Aorta (tissue), 5 donors: ENCODE measurements at places on chromosomes 7 and 10. TPM values are rescaled to one million over a fixed set of nuclear protein-coding genes. Genes with fewer than 3 reads are reported as not detected.
A peak's percentile ranks its signal among the peaks of the same experiment; 100 is the strongest.

Gene CNPY1
- total RNA-seq: not detected

DNA sequence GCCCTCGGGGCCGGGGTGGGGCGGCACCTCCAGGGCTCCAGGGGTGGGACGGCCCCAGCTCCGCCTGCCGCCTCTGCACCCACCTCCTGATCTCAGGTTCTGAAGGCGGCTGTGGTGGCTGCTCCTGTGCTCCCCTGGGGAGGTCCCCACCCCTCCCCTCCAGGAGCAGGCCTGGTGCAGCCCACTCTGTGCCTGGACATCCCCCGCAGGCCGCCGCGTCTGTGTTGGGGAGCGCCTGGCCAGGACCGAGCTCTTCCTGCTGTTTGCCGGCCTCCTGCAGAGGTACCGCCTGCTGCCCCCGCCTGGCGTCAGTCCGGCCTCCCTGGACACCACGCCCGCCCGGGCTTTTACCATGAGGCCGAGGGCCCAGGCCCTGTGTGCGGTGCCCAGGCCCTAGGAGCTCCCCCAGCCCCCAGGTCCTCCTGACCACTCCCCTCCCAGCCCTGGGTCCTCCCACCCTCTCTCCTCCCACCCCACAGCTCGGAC lies 5.5 kb downstream of the CYP2W1 start:
- DNase-seq: no peak
- no peak overlapping the region for H3K27ac ChIP-seq
- H3K27me3 ChIP-seq: no peaks in the 10 kb centered on the region
- no peaks in the 10 kb centered on the region for H3K4me1 ChIP-seq
- H3K4me3 ChIP-seq: no peak overlapping the region

GRCh38 chr7:148434181-148434757 lies 156.3 kb upstream of the C7orf33 start:
- no peak overlapping the region for H3K4me3 ChIP-seq
- H3K4me1 ChIP-seq: no peaks in the 10 kb centered on the region
- no peaks in the 10 kb centered on the region for H3K27me3 ChIP-seq
- DNase-seq: no peak
- H3K27ac ChIP-seq: no peak overlapping the region
- H3K36me3 ChIP-seq: no peaks in the 10 kb centered on the region

GRCh38 chr7:28570970-28571288 lies 158.6 kb downstream of the CREB5 start:
- H3K27ac ChIP-seq: no peak overlapping the region
- DNase-seq: no peak
- no peaks in the 10 kb centered on the region for H3K36me3 ChIP-seq
- H3K4me3 ChIP-seq: no peak overlapping the region
- H3K27me3 ChIP-seq: no peaks in the 10 kb centered on the region

- H3K36me3 ChIP-seq: no peaks in the 10 kb centered on the region
- H3K4me3 ChIP-seq: no peak overlapping the region
- peak overlapping the region; percentile 83 for H3K27ac ChIP-seq
- peak; percentile 75 for DNase-seq
- H3K27me3 ChIP-seq: no peaks in the 10 kb centered on the region
- H3K4me1 ChIP-seq: no peaks in the 10 kb centered on the region
Observed at GRCh38 chr7:28685242-28685643, 272.9 kb downstream of the TRIL start.

DNA sequence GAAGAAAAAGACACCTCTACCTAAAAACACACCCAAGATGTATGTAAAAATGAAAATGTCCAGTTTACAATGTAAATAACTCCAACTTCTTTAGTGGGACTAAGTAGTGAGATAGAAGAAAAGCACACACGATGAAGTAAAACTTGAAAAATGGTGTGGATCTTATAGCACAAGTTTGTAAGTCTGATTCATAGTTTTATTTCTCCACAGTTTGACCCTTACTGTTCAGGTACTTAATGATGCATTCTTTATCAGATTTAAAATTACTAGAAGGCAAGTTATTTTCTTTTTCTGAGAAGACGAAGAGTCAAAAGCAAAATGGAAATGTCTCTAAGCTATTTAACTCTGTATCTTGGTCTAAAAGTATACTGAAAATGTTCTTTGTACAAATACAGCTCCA lies 6.1 kb downstream of the NAMPT start:
- H3K27me3 ChIP-seq: no peaks in the 10 kb centered on the region
- H3K4me3 ChIP-seq: no peak overlapping the region
- no peak overlapping the region for H3K27ac ChIP-seq

- peak overlapping the region; percentile 53 for H3K27ac ChIP-seq
- DNase-seq: no peak
- H3K4me1 ChIP-seq: no peaks in the 10 kb centered on the region
Observed at GRCh38 chr10:99233689-99234037, 2.0 kb downstream of the HPSE2 start.

- H3K4me1 ChIP-seq: no peaks in the 10 kb centered on the region
- H3K36me3 ChIP-seq: no peaks in the 10 kb centered on the region
- H3K27me3 ChIP-seq: no peaks in the 10 kb centered on the region
- no peak for DNase-seq
- H3K27ac ChIP-seq: no peak overlapping the region
Observed at GRCh38 chr7:157668884-157669767, 332.3 kb downstream of the DNAJB6 start.

- peak overlapping the region; percentile 95 for H3K27ac ChIP-seq
- H3K36me3 ChIP-seq: no peaks in the 10 kb centered on the region
- H3K4me3 ChIP-seq: no peak overlapping the region
- DNase-seq: no peak
- peaks cover 5% of the 10 kb centered on the region for H3K4me1 ChIP-seq
Observed at GRCh38 chr10:6382081-6382480, 179.3 kb downstream of the PFKFB3 start.

DNA sequence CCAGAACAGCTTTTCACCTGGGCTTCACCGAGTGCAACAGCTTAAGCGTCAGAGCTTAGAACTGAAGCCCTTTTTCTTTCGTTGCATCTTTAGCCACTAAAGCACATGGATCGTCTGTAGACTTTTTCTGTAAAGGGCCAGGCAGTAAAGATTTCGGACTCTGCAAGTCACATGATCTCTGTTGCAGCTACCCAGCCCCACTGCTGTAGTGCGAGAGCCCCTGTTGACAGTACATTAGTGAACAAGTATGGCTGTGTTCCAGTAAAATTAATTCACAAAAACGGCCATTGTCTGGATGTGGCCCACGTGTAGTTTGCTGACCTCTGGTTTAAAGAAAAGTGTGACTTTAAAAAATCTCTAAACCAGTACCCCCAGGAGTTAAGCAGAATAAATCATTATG lies 39.4 kb downstream of the FBH1 start:
- H3K36me3 ChIP-seq: peaks cover 5% of the 10 kb centered on the region
- no peak for DNase-seq
- no peak overlapping the region for H3K27ac ChIP-seq
- H3K4me3 ChIP-seq: no peak overlapping the region

DNA sequence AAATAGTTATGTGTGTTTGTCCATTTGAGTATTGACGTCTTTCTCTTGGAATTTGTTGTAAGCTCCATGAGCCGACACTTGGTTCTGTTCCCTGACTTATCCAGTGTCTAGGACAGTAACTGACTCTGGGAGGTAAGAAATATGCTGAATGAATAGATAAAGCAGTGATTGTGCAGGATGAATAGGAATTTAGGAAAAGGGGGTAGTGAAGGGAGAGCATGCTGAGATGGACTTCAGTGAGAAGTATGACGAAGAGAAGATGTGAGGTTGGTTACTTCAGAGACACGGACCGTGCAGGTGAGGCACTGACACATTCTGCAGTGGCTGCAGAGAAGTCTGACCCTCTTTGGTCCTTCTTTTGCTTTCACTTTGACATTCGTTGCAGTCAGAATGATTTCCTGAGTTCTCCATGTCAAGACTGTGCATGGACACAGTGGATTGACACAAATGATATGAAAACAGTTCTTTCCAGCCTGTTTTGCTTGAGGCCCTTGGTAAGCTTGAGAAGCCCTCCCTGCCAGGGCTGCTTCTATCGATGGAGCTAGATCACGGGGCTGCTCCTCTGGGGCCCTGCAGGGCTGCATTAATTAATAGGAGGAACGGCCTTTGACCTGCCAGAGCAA lies 261.5 kb upstream of the SORCS1 start:
- DNase-seq: no peak
- no peak overlapping the region for H3K4me3 ChIP-seq
- H3K27ac ChIP-seq: no peak overlapping the region
- no peaks in the 10 kb centered on the region for H3K27me3 ChIP-seq
- no peaks in the 10 kb centered on the region for H3K36me3 ChIP-seq
- peaks cover 3% of the 10 kb centered on the region for H3K4me1 ChIP-seq

- no peak for DNase-seq
- H3K36me3 ChIP-seq: no peaks in the 10 kb centered on the region
- H3K4me1 ChIP-seq: no peaks in the 10 kb centered on the region
- H3K27ac ChIP-seq: no peak overlapping the region
- H3K27me3 ChIP-seq: no peaks in the 10 kb centered on the region
Observed at GRCh38 chr7:156875766-156876165, 17.2 kb downstream of the LMBR1 start.

GRCh38 chr7:143041346-143041745 lies 10.8 kb upstream of the OR6V1 start:
- no peaks in the 10 kb centered on the region for H3K36me3 ChIP-seq
- H3K27me3 ChIP-seq: no peaks in the 10 kb centered on the region
- H3K4me1 ChIP-seq: no peaks in the 10 kb centered on the region

GRCh38 chr10:62866451-62866850 lies 50.3 kb upstream of the EGR2 start:
- no peaks in the 10 kb centered on the region for H3K27me3 ChIP-seq
- no peak overlapping the region for H3K27ac ChIP-seq
- no peaks in the 10 kb centered on the region for H3K4me1 ChIP-seq

DNA sequence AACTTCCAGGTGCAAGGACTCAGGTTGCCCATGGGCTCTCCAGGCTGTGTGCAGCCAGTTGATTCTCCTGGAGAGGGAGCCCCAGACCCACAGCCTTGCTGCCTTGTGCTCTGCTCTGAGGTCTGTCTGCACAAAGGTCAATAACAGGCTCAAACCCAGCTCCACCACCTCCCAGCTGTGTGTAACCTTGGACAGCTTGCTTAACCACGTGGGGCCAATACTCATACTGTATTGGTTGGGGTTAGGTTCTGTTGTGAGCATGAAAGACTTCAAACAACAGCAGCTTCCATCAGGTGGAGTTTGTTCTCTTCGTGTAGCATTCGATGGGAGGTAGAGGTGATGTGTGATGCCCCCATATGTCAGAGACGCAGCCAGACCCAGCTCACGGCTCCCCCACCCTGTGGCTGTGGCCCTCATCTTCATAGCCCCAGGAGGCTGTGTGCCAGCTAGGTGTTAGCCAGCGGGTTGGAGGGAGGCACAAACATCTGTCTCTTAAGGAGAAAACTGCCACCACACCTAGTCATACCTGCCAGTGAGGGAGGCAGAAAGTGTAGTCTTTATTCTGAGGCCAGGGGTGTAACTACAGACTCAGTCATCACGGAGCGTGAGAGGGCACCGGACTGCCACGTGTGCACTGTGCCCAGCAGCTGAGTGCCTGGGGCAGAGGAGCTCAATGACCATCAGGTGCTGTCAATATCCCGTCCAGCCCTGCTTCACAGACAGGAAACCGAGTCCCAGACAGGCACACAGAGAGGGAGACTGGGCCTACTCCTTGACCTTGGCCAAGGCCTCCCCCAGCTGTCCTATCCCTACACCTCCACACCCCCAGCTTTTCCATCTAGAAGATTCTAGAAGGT lies 8.1 kb upstream of the POLD2 start:
- H3K36me3 ChIP-seq: no peaks in the 10 kb centered on the region
- no peaks in the 10 kb centered on the region for H3K4me1 ChIP-seq
- DNase-seq: no peak
- no peak overlapping the region for H3K4me3 ChIP-seq

DNA sequence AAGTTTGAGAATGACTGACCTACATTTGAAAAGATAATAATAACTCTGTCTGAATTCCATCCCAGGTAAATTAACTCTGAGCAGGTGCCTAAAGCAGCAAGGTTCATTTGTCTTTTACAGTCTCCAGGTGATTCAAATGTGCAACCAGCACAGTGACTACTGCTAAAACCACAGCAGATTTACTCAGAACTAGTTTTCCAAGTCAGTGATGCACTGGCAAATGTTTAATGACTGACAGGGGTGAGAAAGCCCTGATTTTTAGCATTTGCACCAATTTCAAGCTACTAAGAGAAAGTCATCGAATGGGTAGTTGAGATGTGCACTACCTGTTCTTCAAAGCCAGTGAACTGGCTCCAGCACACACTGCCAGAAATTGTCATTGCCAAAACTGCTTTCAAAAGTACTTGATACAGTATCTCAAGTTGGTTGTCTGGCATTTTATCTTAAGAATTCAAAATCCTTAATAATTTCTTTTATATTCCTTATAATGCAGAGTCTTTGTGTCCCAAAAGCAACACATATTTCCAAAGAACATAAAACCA lies 60.3 kb downstream of the ATOH7 start:
- H3K4me1 ChIP-seq: no peaks in the 10 kb centered on the region
- no peak overlapping the region for H3K27ac ChIP-seq
- H3K4me3 ChIP-seq: no peak overlapping the region
- DNase-seq: no peak
- H3K36me3 ChIP-seq: no peaks in the 10 kb centered on the region
